ENCODE measurements at places on chromosomes 2 and 18.

DNA sequence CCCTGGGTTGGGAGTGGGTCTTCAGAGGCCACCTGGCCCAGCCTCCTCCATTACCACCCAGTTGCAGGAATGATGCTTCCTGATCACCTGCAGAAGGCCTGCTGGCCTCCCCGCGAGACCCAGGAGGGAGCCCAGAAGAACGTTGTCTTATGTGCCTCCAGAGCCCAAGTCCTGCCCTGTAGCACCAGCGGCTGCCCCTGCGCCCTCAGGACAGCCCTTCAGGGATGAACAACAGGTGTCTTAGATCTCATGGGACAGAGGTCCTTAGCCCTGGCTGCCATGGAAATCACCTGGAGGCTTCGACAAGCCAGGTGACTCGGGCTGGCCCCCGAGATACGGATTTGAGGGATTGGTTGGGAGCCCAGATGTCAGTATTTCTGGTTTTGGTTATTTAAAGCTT is 278.8 kb downstream of the CELF4 start:
- DNase-seq, result no peak

GRCh38 chr18:55781481-55781957 is 193.5 kb upstream of the TCF4 start:
- DNase-seq, result no peak

- no peak for DNase-seq
Observed at GRCh38 chr18:76410033-76410432, 85.0 kb downstream of the ZNF516 start.

DNA sequence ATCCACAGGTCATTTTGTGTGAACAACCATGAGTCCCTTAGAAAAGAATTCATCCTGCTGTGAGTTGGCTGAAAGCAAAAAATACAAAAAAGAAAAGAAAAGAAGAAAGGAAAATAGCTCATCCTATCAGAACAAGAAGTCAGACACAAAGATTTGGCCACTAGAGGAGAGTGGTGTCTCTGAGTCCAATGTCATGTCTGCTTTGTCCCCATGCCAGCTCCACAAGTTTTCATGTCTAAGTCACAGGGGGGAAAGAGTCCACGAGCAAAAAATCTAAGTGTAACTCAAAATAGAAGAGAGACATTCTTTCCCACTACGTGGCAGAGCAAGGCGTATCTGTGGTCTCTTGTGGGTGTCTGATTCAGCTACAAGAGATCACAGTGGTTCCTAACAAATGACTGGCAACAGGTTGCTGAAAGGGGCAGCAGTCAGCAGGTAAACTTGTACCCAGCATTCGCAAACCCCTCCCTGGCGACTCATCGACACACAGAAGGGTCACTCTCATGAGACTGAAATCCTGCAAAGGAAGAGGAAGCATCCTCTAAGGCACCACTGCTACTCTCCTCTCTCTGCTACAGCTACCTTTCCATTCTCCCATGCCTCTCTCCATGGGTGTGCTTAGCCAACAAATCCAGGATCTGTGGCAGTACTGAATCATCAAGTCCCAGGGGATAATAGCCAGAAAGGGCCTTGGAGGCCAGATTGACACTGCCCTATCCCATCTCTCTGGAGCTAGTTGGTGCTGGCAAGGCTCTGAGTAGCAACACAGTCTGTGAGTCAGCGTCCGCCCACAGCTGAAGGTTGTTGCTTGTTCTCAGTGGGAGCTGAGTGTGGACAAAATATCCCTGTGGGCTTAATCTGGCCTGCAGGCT is 123.0 kb upstream of the SLC39A10 start:
- no peak for DNase-seq

DNA sequence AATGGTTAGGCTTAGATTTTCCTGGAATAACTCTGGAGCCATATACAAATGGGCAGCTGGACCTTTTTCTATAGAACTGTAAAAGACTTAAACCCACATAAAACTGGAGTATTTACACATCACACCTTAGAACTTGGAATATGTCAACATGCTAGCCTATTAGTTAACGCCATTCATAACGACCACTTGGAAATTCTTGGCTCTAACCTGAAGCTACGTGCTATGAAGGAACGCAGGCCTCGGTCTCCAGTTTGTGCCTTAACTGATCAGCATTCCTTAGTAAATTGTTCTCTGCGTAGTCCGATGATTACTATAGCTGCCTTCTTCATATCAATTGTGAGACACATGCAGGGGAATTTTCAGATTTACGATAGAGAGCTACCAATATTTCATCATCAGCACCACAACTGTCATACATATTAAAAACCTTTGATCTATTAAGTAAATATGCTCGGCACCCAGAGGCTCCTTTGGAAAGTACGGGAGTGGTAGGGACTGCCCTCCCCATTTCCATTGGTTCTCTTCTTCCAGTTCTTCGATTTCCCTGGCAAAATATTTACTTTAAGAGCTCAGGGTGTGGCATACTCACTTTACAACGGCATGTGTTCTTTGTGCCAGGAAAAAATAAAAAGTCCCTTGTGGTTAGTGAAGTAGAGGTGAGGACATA is 17.5 kb upstream of the CCL20 start:
- DNase-seq, result no peak

- DNase-seq, result no peak
Observed at GRCh38 chr18:36737316-36737715, 91.5 kb downstream of the TPGS2 start.

DNA sequence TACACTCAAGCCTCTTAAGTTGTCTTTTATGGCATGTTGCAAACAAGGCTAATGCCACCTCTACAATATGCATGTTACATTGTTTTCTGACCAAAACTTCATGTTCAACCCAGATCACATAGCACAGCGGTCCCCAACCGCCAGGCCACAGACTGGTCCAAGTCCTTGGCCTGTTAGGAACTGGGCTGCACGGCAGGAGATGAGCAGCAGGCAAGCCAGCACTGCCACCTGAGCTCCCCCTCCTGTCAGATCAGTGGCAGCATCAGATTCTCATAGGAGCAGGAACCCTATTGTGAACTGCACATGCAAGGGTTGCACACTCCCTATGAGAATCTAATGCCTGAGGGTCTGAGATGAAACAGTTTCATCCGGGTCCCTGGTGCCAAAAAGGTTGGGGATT is 324.8 kb upstream of the CHAC2 start:
- DNase-seq, result no peak

- DNase-seq, result no peak
Observed at GRCh38 chr2:99469394-99469793, 20.4 kb downstream of the REV1 start.

DNA sequence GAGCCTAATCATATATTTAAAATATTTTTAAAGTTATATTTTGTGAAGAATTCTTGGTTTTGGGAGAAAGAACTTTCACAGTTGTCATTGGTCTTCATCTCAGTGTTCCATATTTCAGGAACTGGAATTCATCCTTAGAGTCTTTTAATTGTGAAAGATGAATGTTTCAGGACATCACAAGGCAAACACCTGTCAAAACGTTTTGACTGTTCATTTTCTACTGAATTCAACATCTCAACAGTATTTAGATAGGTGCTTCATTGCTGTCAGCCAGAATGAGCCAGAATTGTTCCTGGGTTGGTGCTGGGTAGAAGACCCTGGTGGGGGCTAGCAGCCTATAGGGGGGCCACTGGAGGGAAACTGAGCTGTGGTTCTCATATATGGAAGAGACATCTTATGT is 255.1 kb upstream of the CXCR4 start:
- DNase-seq, result no peak

GRCh38 chr2:47312491-47312850 is 90.5 kb upstream of the MSH2 start:
- no peak for DNase-seq

DNA sequence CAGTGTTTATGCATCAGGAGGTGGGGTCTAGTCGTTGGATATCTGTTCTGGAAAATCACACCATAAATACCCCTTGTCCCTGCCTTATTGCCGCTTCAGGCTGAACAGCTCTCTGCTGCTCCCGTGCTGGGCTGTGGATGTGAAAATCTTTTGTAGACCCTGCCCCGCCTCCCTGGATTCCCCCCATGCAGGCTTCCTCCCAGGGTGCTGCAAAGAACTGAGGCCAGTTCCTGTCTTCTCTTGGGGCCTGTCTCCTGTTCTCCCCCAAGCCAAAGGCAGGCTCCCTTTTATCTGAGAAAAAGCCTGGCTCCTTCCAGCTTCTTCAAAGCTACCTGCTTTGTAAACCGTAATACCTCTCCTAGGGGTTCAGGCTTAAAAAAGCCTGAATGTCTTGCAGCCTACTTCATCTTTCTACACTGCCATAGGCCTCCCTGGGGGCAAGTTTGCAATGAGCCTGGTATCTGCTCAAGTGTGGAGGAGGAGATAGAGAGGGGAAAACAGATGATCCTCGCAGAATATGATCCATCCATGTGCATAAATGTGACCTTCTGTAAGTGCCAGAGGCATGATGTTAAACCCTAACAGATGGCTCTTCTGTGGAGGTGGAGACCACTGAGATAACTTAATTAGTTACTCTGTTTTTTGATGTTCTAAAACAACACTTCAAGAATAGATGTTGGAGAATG is 55.3 kb downstream of the VWA3B start:
- no peak for DNase-seq

GRCh38 chr2:71856773-71857525 is 290.7 kb downstream of the CYP26B1 start:
- peak; percentile 57 for DNase-seq

DNA sequence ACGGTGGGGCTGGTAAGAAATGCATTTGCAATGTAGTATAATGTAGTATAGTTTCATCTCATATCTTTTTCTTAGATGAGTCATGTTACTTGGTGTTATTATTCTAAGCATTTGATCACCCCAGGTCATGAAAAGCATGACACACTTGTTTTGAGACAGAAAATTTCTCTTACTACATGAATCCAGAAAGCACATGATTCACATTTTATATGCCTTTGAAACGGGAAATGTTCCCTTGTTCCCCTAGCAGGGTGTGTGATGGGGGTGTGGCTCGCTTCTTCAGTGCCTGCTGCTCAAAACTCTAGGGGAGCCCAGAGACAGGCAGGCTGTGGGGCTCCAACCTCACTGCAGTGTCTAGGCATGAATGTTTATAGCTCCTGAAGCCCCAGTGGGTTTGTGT is 116.0 kb upstream of the RAB27B start:
- DNase-seq, result no peak

GRCh38 chr2:85240055-85240454 is 87.7 kb downstream of the TGOLN2 start:
- DNase-seq, result peak; percentile 74

- DNase-seq, result no peak
Observed at GRCh38 chr2:95379371-95379831, 23.1 kb upstream of the FAHD2A start.

- DNase-seq, result no peak
Observed at GRCh38 chr18:12645254-12645653, 12.7 kb downstream of the SPIRE1 start.

GRCh38 chr2:133821107-133821760 is 253.0 kb upstream of the NCKAP5 start:
- no peak for DNase-seq

DNA sequence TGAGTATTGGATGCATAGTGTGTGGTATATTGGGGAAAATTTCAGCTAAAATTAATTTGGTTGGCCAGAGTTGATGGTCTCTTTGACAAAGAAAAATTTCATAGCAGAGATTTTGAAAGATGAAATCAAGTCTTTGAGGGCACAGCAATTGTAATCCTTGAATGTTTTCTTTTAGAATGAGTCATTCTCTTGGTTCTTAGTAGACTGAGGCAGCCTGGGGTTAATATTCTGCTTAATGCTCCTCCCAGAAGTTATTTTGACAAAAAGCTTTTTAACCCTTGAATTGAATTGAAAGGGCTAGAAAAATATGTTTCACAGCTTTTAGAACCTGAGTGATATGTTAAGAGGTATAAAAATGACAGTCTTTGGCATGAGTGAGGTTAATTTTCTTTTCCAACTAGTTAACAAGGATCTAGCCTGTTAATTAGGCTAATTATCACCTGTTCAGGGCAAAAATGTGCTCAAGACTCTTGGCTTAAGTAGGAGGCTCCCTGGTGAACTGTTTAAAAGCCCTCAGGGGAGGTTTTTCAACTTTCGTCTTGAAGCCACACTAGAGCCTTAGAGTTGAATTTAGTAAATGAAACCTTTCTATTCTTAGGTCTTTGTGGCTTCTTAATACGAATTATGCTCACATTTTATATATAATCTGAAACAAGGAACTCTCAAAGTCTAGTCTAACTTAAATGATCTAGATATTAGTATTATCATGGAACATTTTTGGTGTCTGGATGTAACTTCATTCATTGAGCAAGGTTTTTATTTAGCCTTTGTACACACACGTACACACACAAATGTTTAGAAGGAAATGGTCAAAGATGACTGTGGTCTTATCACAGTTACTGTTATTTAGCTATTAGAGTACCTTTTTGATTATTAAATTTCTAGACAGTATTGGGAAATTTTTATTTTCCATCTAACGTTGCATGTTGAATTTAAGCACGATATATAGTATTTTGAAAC is 272.5 kb downstream of the ZNF407 start:
- DNase-seq, result no peak

DNA sequence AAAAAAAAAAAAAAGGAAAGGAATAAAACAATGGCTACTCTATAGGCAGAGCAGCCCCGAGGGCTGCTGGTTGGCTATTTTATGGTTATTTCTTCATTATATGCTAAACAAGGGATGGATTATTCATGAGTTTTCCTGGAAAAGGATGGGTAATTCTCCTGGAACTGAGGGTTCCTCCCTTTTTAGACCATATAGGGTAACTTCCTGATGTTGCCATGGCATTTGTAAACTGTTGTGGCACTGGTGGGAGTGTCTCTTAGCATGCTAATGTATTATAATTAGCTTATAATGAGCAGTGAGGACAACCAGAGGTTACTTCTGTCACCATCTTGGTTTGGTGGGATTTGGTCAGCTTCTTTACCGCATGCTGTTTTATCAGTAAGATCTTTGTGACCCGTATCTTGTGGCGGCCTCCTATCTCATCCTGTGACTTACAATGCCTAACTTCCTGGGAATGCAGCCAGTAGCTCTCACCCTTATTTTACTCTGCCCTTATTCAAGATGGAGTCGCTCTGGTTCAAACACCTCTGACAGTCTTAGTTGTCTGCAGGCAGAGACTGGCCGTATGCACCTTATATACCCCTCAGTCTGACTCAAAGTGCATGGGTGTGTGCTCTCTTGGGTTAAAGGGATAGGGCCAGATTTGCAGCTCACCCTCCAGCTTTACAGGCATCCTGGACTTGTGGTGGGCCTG is 57.7 kb downstream of the HAUS1 start:
- peak; percentile 41 for DNase-seq

DNA sequence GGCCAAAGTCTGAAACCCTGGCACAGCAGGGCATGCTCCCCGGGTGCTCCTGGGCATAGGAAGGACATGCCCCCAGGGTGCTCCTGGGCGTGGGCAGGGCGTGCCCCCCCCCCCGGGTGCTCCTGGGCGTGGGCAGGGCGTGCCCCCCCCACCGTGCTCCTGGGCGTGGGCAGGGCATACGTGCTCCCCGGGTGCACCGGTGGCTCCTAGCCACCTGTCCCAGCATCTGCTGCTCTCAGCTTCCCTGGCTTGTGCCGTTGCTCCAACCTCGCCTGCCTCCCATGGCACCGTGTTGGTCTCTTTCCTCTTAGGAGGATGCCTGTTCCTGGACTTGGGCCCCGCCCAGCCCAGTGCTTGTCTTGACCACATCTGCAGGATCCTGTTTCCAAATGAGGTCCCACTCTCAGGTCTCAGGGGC is 95.6 kb upstream of the CTDP1 start:
- no peak for DNase-seq

Measured in cardiac septum (tissue), 1 donor.